ENCODE measurements at places on chromosomes 7 and 10.

DNA sequence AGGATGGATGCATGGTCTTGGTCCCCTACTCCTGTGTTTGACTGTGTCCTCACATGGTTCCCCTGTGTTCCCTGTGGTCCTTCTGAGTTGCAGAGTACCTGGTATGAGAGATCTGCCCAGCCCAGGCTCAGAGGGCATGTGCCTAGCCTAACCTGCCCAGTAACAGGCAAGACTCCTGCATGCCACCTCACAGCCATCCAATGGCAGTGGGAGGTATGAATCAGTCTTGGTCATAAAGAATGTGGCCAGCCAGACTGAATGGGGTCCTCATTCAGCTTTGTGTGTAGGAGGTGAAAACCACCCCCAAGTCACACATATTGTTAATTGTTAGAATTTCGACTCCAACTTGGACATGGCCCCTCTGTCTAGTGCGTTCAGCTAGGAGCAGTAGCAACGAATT lies 17.2 kb upstream of the GPR158 start:
- no peak for DNase-seq

DNA sequence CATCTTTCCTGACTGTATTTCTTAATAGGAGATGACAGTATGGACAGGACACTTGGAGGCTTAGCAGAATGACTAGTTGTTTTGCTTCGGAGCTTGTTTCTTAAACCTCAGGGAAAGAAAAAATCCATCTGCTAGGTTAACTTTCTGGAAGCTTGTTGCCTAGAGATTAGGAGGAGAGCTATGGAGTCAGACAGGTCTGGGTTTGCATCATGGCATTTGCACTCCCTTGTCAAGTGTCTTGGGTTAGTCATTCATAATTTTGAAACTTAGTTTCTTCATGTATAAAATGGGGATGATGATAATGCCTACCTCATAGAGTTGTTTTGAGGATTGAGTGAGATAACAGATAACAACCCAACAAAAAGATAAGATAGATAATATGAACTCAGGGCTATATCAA lies 231.5 kb downstream of the STK31 start:
- no peak for DNase-seq

DNA sequence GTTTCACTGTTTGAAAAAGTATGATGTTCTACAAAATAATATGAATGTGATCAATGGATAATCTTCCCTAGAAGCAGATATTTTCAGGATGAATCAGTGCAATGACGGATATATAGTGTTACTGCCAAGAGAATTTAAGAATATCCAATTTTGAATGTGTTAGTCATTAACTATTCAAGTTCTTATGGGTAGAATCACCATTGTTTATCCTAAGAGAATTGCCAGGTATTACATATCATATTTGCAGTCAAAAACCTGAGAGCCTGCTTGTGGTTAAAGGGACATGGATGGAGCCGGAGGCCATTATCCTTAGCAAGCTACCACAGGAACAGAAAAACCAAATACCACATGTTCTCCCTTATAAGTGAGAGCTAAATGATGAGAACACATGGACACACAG lies 26.9 kb downstream of the AHR start:
- DNase-seq = no peak

DNA sequence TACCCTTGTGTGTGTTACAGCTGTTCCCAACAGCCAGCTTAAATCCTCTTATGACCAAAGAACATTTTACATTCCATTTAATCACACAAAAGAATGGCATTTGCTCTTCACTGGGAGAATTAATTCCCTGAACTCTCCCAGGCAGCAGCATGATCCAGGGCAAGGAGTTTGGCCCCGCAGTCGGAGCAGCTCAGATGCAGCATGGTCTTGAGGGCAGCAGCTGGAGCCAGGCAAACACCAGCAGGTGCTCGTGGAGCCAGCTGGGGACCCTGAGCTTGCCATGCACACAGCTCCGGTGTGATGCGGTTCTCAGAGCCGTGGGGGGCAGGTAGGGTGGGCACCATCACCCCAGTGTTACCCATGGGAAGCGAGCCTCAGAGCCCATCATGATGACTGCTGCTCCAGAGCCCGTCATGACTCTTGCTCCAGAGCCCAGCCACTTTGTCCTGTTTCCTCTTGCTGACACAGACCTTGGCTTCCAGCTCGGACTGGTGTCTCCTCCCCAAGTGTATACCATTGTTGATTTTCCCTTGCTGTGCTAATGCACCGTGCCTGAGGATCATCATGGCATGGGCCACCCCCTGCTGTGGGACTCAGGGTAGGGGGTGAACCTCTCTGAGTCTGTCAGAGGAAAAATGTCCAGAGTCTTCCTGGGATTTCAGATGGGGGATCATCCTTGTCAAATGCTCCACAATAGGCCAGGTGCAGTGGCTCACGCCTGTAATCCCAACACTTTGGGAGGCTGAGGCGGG lies 75.8 kb downstream of the ZRANB1 start:
- DNase-seq = peak; percentile 83

DNA sequence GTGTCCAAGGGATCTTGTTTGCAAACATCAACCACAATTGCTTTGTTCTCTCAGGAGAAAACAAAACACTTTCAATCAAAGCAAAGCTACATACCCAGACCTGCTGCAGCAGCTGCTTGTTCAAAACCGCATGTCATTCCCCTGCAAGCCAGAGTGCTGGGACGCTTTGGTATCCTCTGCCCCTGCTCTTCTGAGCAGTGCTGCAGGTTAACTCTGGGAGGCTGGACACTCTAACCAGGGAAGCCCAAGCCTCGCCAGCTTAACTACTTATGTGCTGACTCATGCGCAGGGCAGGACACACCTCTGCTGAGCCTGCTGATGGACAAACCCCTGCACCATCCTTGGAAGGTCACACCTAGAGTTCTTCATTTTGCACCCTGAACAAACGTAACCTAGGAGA lies 28.2 kb upstream of the ASAH2 start:
- no peak for DNase-seq

Data from NCI-H69 (cell line).